ENCODE measurements at places on chromosomes 3 and 15.

DNA sequence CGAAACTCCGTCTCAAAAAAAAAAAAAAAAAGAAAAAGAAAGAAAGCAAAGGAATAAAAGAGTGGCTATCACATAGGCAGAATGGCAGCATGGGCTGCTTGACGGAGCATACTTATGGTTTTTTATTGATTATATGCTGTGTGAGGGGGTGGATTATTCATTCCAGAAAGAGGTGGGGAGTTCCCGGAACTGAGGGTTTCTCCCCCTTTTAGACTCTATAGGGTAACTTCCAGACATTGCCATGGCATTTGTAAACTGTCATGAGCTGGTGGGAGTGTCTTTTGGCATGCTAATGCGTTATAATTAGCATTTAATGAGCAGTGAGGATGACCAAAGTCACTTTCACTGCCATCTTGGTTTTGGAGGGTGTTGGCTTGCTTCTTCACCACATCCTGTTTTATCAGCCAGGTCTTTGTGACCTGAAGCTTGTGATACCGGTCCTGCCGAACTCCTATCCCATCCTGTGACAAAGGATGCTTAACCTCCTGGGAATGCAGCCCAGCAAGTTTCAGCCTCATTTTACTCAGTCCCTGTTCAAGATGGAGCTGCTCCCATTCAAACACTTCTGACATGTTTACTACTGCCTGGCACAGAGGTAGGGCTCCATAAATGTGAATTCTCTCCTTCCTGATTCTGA lies 15.8 kb upstream of the ABHD17C start:
- DNase-seq: no peak

DNA sequence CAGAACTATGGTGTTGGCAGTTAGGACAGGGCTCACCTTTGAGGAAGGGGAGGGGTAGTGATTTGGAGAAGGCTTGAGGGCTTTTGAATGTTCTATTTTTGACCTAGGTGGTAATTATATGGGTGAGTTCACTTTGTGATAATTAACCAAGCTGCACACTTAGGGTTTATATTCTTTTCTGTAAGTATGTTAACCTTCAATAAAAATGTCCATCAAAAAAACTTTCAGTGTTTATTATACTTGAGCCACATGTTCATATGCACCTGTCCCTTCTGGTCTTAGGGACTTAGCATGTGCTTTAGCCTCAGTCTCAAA lies 28.4 kb downstream of the PDE8A start:
- DNase-seq: no peak

GRCh38 chr3:20811631-20812030 lies 625.6 kb upstream of the SGO1 start:
- no peak for DNase-seq

DNA sequence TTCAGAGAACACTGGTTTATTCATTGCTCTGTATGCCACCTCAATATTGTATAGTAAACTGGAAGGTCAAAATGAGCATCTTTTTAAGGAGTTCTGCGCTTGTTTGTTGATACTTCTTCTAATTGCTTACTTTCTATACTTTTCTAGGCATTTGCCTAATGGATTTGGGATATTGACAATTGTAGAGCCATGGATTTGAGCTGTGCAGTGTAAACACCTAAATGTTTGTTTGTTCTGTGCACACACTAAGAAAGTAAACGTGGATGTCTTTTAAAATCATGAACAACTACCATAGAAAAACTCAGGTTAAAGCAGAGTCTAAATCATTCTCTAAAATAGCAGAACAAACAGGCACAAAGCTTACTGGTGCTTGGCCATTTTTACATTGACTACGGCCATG lies 436.6 kb upstream of the GBE1 start:
- no peak for DNase-seq

All from endothelial cell (in vitro differentiated cells).